ENCODE measurements at places on chromosomes 11 and 22. TPM values are rescaled to one million over a fixed set of nuclear protein-coding genes. Genes with fewer than 3 reads are reported as not detected.

The KDM4E gene
- total RNA-seq: not detected

The YWHAH gene
- total RNA-seq: 35.8 TPM

The SWAP70 gene
- 13.5 TPM for total RNA-seq

The SAA1 gene
- total RNA-seq: 11,381 TPM

The ACO2 gene
- total RNA-seq: 131 TPM

The CD59 gene
- total RNA-seq: 197 TPM

The PRODH gene
- total RNA-seq: 31.0 TPM

The HOATZ gene
- total RNA-seq: not detected

The ACRV1 gene
- not detected for total RNA-seq

The SCGB1C1 gene
- total RNA-seq: not detected

The FREY1 gene
- not detected for total RNA-seq

The EMID1 gene
- 1.8 TPM for total RNA-seq

DNA sequence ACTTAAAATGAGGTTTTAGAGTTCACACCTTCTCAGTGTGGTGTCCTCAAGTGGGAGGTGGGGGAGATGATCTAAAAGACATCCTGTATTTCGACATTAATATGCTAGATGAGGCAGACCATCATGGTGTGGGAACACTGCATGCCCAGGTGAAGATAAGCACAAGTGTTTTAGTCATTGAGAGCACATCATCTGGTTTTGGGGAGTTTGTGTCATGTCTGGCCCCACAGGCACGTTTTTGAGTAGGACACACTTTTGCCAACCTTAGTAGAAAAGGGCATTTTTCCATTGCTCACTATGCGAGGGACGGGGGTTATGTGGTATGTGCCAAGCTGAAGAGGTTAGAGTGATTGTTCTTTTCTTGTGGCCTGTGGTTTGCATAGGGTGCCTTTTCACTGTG lies 189.3 kb downstream of the DBX1 start:
- H3K36me3 ChIP-seq: no peaks in the 10 kb centered on the region
- no peaks in the 10 kb centered on the region for H3K27me3 ChIP-seq
- DNase-seq: no peak
- no peak overlapping the region for H3K27ac ChIP-seq
- H3K4me3 ChIP-seq: no peak overlapping the region

DNA sequence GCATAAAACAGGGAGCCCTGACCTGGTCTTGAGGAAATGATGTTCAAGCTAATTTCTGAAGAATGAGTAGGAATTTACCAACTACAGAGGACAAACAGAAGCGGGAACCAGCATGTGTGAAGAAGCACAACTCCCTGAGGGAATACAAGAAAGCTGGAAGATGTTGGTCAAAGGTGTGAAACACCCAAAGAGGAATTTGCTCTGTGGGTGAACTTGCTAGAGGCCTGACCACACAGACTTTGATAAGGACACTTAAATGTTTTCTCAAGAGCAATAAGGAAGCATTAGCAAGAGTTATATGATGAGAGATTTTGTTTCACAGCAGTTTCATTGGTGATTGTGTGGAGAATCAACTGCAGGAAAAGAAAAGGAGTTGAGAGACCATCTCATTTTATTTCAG lies 17.6 kb downstream of the SLC5A12 start:
- no peaks in the 10 kb centered on the region for H3K4me1 ChIP-seq
- no peaks in the 10 kb centered on the region for H3K36me3 ChIP-seq
- H3K4me3 ChIP-seq: no peak overlapping the region
- no peak for DNase-seq

GRCh38 chr11:7512525-7513233 lies 1.1 kb upstream of the PPFIBP2 start:
- peak; percentile 68 for DNase-seq
- no peaks in the 10 kb centered on the region for H3K36me3 ChIP-seq
- H3K4me1 ChIP-seq: peaks cover 29% of the 10 kb centered on the region
- no peaks in the 10 kb centered on the region for H3K27me3 ChIP-seq
- H3K4me3 ChIP-seq: peak overlapping the region; percentile 99

- no peaks in the 10 kb centered on the region for H3K4me1 ChIP-seq
- no peak overlapping the region for H3K27ac ChIP-seq
- no peak for DNase-seq
- no peaks in the 10 kb centered on the region for H3K27me3 ChIP-seq
- no peaks in the 10 kb centered on the region for H3K36me3 ChIP-seq
Observed at GRCh38 chr11:20626279-20626678, 26.9 kb downstream of the SLC6A5 start.

DNA sequence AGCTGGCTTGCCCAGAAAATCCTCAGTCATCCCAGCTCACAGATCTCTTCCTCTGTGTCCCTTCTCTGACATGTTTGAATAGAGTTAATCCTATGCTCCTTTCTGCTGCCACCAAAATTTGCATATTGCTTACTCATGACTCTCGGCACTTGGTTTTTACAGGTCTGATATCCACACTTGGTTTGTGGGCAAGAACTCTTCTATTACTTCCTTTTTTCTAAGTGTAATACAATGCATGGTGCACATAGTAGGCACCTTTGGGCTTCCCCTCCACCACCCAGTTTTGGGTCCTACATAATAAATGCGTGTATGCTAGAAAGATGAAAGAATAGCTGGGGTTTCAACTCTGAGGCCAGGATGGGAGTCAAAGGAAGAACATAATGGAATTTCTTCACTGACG lies 69.7 kb upstream of the GRK3 start:
- H3K4me1 ChIP-seq: no peaks in the 10 kb centered on the region
- H3K4me3 ChIP-seq: no peak overlapping the region
- H3K36me3 ChIP-seq: no peaks in the 10 kb centered on the region

GRCh38 chr11:66950112-66950535 lies 8.1 kb downstream of the PC start:
- H3K36me3 ChIP-seq: no peaks in the 10 kb centered on the region
- no peak overlapping the region for H3K4me3 ChIP-seq

DNA sequence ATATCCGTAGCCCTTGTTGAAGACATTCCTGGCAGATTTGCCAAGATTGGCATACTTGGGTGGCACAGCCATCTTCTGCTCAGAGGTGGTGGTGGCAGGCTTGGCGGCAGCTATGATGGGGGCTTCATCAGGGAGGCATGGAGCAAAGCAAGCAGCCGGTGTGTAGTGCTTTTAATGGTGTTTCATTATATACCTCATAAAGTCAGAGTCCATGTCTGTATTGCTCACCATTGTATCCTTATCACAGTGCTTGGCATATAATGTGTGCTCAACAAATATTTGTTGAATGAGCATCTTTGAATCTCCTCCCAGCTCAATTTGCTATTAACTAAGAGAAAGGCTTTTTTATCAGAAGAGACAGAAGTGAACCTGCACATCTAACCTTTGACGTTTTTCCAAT lies 7.8 kb upstream of the DNHD1 start:
- no peak overlapping the region for H3K4me3 ChIP-seq
- DNase-seq: no peak

- DNase-seq: no peak
- no peak overlapping the region for H3K27ac ChIP-seq
Observed at GRCh38 chr11:46106530-46107407, 14.5 kb downstream of the PHF21A start.

DNA sequence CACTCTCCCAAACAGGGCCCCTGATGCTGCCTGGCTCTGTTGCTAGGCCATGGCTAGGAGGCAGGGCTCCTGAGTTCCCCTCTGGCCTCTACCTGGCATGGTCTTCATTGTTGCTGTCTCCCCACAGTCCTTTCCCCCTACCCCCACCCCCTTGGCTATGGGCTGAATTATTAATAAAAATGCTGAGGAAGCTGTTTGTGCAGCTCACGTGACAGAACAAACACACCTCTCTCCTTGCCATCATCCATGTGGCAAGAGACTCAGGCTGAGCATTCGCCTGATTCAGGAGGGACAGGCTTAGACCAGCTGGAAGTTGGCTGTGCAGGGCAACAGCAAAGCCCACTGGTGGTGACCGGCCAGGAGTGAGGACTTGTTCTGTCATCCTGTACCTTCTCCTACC lies 4.2 kb upstream of the SYT7 start:
- DNase-seq: no peak
- no peaks in the 10 kb centered on the region for H3K27me3 ChIP-seq
- no peak overlapping the region for H3K27ac ChIP-seq
- H3K4me3 ChIP-seq: no peak overlapping the region
- peaks cover 17% of the 10 kb centered on the region for H3K4me1 ChIP-seq

DNA sequence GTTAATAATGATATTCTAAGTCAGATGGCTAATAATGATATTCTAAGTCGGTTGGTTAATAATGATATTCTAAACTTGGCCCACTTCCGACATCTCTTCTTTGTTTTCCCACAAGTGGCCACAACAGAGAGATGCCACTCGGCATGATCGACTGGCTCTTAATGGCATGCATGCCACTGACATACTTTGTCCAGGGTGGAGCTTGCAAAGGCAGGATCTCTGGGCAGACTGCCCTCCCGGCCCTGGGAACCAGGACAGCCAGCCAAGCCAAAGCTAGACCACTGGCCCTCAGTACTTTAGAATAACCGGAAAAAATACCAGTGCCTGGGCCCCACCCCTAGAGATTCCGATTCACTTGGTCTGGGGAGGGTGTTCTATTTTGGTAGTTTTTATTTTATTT lies 78.1 kb downstream of the KIAA1671 start:
- H3K4me3 ChIP-seq: no peak overlapping the region
- H3K27me3 ChIP-seq: no peaks in the 10 kb centered on the region
- peak; percentile 74 for DNase-seq
- H3K36me3 ChIP-seq: peaks cover 3% of the 10 kb centered on the region
- no peaks in the 10 kb centered on the region for H3K4me1 ChIP-seq

DNA sequence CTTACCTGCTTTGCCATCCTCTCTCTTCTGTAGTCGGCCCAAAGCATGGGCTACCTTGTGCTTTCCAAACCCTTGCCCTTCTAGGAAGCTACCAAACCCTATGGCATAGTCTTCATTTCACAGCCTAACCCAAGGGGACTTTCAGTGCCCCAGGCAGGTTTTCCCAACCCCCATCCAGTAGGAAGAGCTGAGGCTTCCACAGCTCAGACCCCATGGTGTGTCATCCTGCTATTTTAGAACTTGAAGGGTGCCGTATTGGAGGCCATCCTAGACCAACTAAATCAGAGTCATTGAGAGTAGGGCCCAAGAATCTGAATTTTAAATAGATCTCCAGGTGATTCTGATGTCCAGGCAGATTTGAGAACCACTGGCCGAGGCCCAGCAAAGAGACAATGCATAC lies 31.9 kb upstream of the TUB start:
- H3K4me3 ChIP-seq: no peak overlapping the region
- H3K27ac ChIP-seq: no peak overlapping the region
- H3K4me1 ChIP-seq: no peaks in the 10 kb centered on the region
- DNase-seq: no peak
- H3K27me3 ChIP-seq: no peaks in the 10 kb centered on the region

GRCh38 chr11:56923116-56923515 lies 65.6 kb upstream of the OR5AK2 start:
- H3K27me3 ChIP-seq: no peaks in the 10 kb centered on the region
- H3K27ac ChIP-seq: no peak overlapping the region
- no peak for DNase-seq
- no peaks in the 10 kb centered on the region for H3K36me3 ChIP-seq
- no peak overlapping the region for H3K4me3 ChIP-seq

GRCh38 chr11:64094463-64095260 lies 58.9 kb downstream of the FLRT1 start:
- no peaks in the 10 kb centered on the region for H3K36me3 ChIP-seq
- H3K27me3 ChIP-seq: no peaks in the 10 kb centered on the region
- no peak overlapping the region for H3K4me3 ChIP-seq
- DNase-seq: no peak
- H3K27ac ChIP-seq: no peak overlapping the region
- H3K4me1 ChIP-seq: no peaks in the 10 kb centered on the region

DNA sequence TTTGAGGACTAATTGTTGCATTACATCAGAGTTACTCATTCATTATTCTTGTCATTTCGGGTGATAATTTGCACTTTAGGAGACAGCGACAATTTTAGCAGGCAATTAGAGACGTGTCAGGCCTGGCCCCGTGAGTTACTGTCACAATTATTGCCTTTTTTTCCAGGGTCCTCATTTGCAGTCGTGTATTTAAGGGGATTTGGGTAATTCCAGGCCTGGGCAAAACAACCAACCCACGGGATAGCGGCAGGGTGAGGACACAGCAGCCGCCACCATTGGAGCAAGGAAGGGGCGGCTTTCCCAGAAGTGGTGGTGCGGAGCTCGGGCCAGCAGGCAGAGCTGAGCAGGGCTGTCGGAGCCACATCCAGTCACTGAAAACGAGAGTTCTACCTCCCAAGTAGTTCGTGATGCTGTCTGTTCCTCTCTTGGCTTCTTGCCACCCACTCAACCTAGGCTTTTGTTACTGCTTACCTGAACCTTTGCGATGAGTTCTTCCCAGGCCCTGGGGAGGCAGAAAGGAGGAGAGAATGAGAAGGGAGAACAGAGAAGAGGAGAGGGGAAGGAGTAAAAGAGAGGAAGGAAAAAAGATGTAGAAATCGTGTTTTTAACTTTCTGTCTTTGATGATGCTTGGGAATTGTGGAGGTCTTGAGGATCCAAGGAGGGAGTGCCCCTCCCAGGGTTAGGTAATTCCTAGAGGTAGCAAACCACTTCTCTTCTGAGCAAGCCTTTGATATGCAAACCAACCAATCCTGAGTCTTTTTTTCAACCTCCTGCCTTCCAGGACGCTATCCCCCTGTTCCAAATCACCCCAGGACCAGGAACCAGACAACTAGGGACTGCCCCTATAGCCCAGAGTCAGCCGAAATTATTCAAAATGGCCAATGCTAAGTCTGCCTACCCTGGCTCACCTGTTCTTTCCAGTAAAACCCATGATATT lies 236.1 kb downstream of the MIAT start:
- DNase-seq: no peak
- H3K27ac ChIP-seq: no peak overlapping the region
- H3K4me3 ChIP-seq: no peak overlapping the region
- no peaks in the 10 kb centered on the region for H3K4me1 ChIP-seq
- no peaks in the 10 kb centered on the region for H3K36me3 ChIP-seq
- H3K27me3 ChIP-seq: no peaks in the 10 kb centered on the region

DNA sequence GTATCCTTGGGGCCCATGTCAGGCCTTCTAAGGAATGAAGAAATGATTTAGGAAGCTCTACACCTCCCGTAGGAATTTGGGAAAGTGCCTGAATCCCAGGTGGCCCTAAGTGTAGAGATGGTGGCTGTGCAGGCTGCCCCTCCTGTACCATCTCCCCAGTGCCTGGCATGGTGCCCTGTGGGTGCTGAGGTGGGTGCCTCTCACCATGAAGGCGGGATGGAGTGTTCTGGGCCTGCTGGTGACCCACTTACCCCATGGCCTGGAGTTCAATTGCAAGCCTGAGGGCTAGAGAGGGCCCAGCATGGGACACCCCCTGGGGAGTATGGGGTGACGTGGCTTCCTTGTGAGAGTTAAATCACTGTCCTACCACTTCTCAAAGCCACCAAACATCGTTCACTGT lies 19.8 kb downstream of the SAMM50 start:
- H3K27ac ChIP-seq: no peak overlapping the region
- H3K36me3 ChIP-seq: peaks cover 76% of the 10 kb centered on the region
- DNase-seq: peak; percentile 46
- H3K4me1 ChIP-seq: no peaks in the 10 kb centered on the region

GRCh38 chr11:130997278-130997677 lies 81.0 kb upstream of the SNX19 start:
- no peak overlapping the region for H3K4me3 ChIP-seq
- no peaks in the 10 kb centered on the region for H3K4me1 ChIP-seq
- H3K27ac ChIP-seq: no peak overlapping the region
- H3K27me3 ChIP-seq: no peaks in the 10 kb centered on the region

- H3K27ac ChIP-seq: no peak overlapping the region
- H3K27me3 ChIP-seq: no peaks in the 10 kb centered on the region
- H3K36me3 ChIP-seq: peaks cover 4% of the 10 kb centered on the region
- H3K4me1 ChIP-seq: no peaks in the 10 kb centered on the region
Observed at GRCh38 chr11:70487160-70487559, 88.8 kb downstream of the CTTN start.

GRCh38 chr11:124987096-124987495 lies 33.1 kb downstream of the CCDC15 start:
- H3K27me3 ChIP-seq: no peaks in the 10 kb centered on the region
- no peaks in the 10 kb centered on the region for H3K36me3 ChIP-seq
- H3K27ac ChIP-seq: no peak overlapping the region
- no peak for DNase-seq
- no peaks in the 10 kb centered on the region for H3K4me1 ChIP-seq
- H3K4me3 ChIP-seq: no peak overlapping the region
